ENCODE measurements at places on chromosomes 13 and 19.

DNA sequence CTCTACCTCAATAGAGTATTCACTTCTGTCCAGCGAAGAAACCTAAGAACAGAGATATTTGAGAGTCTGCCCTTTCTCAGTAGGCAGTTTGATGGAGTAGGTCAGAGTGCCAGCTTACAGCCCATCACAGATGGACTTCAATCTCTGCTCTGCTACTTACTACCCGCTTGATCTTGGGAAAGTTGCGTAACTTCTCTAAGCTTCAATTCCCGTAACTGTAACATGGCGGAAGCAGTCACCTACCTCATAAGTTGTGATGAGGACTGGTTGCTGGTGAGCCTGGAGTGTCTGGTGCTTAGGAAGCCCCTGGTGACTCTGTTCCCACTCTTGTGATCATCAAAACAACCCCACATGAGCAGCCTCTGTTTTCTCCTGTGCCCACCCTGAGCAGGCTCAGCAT is 31.0 kb downstream of the AMER2 start:
- no peak for DNase-seq

GRCh38 chr13:99307648-99308339 is 595 bp upstream of the GPR183 start:
- peak; percentile 56 for DNase-seq

DNA sequence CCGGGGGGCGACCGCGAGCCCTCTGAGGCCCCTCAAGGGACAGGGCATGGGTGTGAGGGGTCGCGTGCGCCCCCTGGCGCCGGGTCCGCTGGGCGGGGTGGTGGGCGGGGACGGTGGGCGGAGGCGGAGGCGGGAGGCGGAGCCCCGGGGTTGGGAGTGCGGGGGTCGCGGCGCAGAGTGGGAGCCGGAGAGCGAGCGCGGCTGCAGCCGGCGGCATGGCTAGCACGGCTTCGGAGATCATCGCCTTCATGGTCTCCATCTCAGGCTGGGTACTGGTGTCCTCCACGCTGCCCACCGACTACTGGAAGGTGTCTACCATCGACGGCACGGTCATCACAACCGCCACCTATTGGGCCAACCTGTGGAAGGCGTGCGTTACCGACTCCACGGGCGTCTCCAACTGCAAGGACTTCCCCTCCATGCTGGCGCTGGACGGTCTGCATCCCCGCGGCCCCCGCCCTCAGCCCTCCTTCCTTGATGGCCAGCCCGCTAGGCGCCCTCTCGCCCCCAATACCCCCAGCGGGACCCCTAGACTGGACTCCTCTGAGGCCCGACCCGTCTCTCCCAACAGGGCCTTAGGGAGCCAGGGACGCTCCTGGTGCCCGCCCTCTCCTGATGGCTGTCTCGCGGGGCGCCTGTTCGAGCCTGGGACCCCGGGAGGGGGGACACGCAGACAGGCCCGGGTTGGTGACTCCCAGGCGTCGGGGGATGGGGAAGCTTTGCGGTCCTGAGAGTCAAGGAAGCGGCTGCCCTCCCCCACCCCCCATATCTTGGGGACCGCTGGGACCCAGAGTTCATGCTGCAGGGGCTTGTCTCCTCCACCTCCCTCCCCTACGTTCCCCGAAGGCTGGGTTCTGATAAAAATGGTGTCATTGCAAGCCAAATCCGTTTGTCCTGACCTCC is at the start of gene CLDN10:
CLDN10 (plus strand) TSS at position 182 of the 903 bp plus-strand sequence; CDS start at position 216, 34 bp downstream.
- no peak for DNase-seq

GRCh38 chr19:19342086-19343015 is 21.7 kb downstream of the MAU2 start:
- no peak for DNase-seq

GRCh38 chr13:72246396-72246795 is 379.4 kb upstream of the DACH1 start:
- DNase-seq: no peak

DNA sequence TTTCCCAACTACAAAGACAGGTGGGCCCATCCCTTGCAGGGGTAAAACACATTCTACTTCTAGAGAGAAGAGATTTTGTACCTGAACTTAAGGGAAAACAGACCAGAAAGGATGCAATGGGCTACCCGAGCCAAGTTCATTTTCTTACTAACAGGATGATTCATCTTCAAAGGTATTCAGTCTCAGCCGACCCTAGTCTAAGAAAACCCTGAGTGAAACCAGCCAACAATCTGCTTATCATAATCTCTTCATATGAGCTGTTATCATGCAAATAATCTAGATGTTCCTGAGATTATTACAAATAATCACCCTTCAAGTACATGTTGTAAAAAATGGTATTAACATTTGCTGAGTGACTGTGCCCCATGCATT is 15.6 kb downstream of the PABPC3 start:
- no peak for DNase-seq

- DNase-seq: no peak
Measured at GRCh38 chr13:72186730-72187422, 319.9 kb upstream of the DACH1 start.

DNA sequence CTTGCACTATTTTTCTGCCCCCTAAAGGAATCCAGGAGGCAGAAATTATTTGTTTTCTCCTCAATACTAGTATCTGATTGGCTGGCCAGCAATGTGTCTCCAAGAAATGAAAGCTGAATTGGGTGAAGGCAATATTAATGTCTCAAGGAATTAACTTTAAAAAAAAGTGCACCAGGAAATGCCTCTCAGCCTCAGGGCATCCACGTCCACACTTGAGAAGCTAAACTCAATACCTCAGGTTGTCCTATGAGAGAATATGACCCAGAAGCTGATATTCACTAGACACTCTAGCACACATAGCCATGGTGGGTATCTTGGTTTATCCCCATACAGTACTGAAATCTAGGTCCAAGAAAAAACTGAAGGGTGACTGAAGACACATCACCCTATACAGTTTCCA is 2.1 kb downstream of the ZNF91 start:
- no peak for DNase-seq

- no peak for DNase-seq
Measured at GRCh38 chr13:30019648-30020626, 169.5 kb upstream of the UBL3 start.

DNA sequence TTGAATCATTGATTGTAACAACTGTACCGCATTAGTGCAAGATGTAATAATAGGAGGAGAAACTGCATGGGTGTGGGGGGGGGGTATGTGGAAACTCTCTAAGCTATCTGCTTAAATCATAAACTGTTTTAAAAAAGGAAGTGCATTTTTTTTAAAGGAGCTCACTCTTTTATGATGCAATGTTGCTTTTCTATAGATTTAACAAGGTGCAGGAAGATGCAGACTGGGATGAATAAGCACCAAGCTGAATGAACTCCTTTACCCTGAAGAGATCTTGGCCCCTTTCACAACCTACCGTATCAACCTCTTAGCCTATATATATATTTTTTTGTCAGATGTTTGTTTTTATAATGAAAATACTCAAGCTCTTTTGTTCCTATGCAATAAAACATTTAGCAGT is 95.9 kb downstream of the AKAP11 start:
- no peak for DNase-seq

- DNase-seq: no peak
Measured at GRCh38 chr19:52785506-52785905, 1.1 kb downstream of the ZNF600 start.

- no peak for DNase-seq
Measured at GRCh38 chr13:100394005-100394695, 194.4 kb downstream of the GGACT start.

DNA sequence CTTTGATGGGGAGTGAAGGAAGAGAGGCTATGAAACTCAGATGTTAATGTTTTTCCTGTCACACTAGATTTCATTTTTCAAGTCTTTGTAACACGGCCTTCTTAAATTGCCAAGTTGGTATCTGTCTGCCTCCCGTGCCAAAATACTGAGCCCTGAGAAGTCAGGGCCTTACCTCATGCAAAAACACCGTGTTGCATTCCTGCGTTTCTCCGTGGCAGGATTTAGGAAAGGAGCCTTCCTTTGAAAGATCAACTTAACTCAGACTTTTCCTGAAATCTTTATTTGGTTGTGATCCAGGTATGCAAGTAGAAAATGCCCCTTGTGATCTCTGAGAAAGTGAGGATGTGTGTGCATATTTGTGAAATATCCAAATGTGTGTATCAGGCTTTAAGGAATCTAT is 1291.0 kb upstream of the SLC10A2 start:
- DNase-seq: no peak

GRCh38 chr13:98174307-98174706 is 2.8 kb downstream of the RNF113B start:
- no peak for DNase-seq

- DNase-seq: no peak
Measured at GRCh38 chr13:34307607-34308006, 489.7 kb downstream of the RFC3 start.

- DNase-seq: no peak
Measured at GRCh38 chr19:15304140-15304705, 28.1 kb downstream of the BRD4 start.

DNA sequence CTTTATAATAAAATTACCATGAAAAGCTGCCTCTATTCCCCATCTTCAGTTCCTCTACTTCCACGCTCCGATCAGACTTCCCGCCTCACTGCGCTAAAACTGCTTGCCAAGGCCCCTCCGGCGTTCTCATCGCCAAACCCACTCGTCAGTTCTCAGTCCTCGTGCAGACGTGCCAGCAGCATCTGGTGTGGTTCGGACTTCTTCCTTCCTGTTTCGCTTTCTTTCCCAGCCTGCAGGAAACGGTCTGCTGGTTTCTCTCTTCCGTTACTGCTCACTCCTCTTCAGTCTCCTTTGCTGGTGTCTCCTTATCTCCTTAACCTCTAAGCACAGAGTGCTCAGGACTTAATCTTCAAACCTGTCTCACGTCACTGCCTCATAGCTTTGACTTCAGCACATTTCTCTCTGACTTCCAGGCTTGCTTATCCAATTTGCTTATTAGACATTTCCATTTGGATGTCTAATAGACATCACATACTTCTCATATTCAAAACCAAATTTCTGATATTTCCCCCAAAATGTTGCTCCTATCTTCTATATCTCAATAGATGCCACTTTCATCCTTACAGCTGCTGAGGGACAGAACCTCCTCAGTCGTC is 40.3 kb downstream of the RCBTB2 start:
- DNase-seq: peak; percentile 45

DNA sequence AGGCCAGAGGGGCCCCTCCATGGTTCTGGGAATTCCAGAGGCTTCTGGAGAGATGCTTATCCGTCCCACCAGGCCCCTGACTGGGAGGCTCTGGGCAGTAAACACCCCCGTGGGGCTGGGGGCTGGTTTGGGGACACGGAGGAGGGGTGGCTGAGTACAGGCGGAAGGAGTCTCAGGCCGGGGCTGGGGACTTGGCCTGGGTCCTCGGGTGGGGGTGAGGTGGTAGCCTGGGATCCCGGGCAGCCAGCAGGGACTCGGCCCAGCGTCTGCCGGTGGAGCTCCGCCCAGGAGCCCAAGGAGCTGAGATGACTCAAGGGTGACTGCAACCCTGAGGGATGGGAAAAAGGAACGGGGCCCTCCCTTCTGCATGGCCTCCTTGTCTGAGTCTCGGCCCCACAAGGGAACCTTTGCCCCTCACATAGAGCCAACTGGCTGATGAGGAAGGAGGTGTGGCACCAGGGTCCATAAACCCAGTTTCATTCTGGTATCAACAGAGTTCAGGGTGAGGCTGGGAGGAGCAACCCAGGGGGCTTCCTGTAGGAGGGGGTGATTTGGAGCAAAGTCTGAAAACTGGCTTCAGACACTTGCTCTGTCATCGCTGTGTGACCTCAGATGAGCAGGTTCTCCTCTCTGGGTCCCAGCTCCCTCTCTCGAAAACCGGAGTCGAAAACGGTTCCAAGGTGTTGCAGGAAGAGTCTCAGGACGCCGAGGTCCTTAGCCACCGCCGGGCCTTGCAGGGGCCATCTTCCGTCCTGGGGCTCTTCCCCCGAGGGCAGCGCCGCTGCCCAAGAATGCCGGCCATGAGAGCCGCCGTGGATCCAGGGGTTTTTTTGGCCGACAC is 809 bp downstream of the MISP start:
- no peak for DNase-seq

DNA sequence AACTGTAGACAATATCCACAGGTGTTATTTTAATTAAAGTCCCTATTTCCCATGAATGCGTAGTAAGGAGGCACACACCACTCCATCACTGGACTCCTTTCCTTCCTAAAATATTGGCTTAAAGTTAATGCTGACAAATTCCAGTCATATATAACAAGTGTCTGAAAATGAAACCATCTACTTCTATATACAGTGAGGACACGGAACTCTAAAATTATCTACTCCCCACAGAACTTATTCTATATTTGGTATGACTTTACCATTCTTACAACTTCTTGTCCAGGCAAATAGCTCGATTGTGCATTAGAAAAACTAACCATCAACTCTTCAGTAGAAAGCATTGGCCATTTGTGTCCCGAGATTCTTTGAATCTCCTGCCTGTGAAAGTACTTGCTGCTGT is 1560.2 kb downstream of the EFNB2 start:
- no peak for DNase-seq

DNA sequence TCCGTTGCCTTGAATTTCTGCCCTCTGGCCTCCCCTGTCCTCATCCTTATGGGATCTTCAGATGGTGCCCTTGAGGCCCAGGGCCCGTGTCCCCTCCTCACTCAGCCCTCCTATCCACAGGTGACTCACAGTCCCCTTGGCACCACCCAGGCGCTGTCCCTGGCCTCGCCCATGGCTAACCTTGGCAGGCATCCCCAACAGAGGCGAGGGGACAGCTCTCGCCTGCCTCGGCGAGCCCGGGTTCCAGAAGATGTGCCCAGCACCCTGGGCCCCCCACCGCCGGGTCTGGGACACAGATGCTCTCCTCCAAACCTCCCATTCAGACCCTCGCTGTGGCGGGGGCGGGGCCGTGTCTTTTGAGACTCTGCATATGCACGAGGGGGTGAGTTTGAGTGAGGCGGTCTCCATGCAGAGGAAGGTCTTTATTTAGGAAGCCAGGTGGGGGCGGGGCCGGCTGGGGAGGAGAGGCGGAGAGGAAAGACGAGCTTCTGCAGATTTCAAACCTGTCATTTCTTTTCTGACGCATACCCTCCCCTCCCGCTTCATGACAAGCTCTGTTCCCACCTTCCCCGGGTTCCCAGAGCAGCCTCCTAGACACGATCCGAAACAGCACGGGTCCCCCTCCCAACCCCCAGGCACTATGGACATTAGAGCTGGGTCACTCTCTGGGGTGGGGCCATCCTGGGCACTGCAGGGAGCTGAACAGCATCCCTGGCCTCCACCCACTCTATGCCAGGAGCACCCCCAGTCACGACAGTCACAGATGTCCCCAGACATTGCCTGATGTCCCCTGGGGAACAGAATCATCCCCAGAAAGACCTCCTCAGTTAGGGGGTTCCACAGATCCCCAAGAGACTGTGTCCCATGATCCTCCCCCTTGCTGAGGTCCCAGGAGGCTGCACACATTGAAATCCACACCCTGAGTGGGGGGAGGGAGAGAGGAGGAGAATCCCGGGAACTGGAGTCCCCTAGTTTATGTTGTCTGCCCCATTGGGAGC is 48.5 kb downstream of the GNG7 start:
- DNase-seq: no peak

DNA sequence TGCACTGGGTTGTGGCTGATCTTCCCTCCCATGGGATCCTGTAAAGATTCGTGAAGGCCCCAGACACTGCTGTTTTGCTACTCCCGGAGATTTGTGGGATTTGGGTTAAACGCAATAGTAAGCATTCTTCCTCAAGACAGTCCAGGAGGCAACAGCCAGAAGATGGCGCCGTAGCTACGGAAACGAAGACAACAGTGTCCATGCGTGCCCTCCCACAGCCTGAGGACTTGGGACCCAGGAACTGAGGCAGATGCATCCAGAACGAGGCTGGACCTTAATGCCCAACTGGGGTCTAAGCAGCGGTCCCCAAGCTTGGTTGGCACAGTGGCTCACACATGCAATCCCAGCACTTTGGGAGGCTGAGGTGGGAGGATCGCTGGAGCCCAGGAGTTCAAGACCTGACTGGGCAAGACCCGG is 57.6 kb upstream of the ZNF507 start:
- no peak for DNase-seq

GRCh38 chr19:4234862-4235201 is 5.5 kb downstream of the EBI3 start:
- no peak for DNase-seq

All from stimulated activated CD4-positive, alpha-beta T cell treated with anti-CD3 and anti-CD28 coated beads, Interleukin-2, amount 100 ng/mL, for 4 hours (primary cell).